ENCODE measurements at places on chromosomes 7 and 10.

- H3K27me3 ChIP-seq: no peaks in the 10 kb centered on the region
- H3K27ac ChIP-seq: no peak overlapping the region
- no peak for DNase-seq
- H3K36me3 ChIP-seq: no peaks in the 10 kb centered on the region
Observed at GRCh38 chr7:28126410-28127041, 54.1 kb downstream of the JAZF1 start.

DNA sequence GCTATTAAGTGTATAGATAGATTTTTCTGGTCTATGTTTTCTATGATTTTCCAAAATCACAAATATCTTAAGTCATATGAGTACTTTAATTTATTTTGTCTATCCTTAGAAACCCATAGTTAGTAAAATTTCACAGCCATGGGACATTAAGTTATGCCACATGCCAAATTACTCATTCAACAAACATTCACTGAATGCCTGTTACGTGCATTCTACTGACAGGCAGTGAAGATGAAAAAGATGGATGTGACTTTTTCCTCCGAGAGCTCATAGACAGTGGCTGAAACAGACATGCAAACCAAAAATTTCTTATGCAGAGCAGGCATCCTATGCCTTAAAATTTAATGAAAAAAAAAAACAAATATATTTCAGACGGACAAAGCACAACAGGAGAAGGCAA lies 84.9 kb downstream of the CHRM2 start:
- H3K27me3 ChIP-seq: no peaks in the 10 kb centered on the region
- no peaks in the 10 kb centered on the region for H3K36me3 ChIP-seq
- peaks cover 6% of the 10 kb centered on the region for H3K4me1 ChIP-seq
- no peak overlapping the region for H3K4me3 ChIP-seq
- DNase-seq: peak; percentile 80

GRCh38 chr10:110821508-110821907 lies 50.2 kb upstream of the PDCD4 start:
- DNase-seq: no peak
- H3K4me3 ChIP-seq: no peak overlapping the region
- peaks cover 2% of the 10 kb centered on the region for H3K4me1 ChIP-seq
- H3K36me3 ChIP-seq: no peaks in the 10 kb centered on the region

- no peaks in the 10 kb centered on the region for H3K36me3 ChIP-seq
- H3K27ac ChIP-seq: no peak overlapping the region
- no peaks in the 10 kb centered on the region for H3K4me1 ChIP-seq
- DNase-seq: no peak
- no peak overlapping the region for H3K4me3 ChIP-seq
Observed at GRCh38 chr7:126589068-126589684, 663.6 kb downstream of the GRM8 start.

- no peak overlapping the region for H3K4me3 ChIP-seq
- no peaks in the 10 kb centered on the region for H3K4me1 ChIP-seq
- H3K27ac ChIP-seq: no peak overlapping the region
- no peaks in the 10 kb centered on the region for H3K27me3 ChIP-seq
Observed at GRCh38 chr7:118492466-118492865, 268.0 kb downstream of the ANKRD7 start.

GRCh38 chr7:74604326-74605020 lies 53.0 kb upstream of the GTF2I start:
- H3K27ac ChIP-seq: no peak overlapping the region
- no peak overlapping the region for H3K4me3 ChIP-seq
- H3K27me3 ChIP-seq: no peaks in the 10 kb centered on the region
- H3K36me3 ChIP-seq: peaks cover 35% of the 10 kb centered on the region

DNA sequence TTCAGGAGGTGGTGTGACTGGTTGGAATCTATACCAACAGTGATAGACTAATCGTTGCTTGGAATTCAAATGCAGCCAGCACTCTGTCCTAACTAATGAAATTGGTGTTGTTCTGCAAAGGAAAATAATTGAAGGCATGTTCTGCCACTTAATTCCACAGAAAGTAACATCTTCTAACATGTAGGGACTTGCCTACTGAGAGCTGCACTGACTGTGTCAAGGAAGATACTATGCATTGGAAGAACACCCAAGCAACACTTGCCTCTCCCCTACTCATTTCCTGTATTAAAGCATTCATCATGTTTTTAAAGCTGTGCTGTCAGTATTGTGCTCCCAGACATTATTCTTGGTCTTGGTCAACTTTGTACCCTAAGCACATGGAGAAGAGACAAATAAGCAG lies 2.7 kb upstream of the CYP3A7 start:
- H3K4me3 ChIP-seq: no peak overlapping the region
- H3K27me3 ChIP-seq: no peaks in the 10 kb centered on the region
- DNase-seq: peak; percentile 11
- no peaks in the 10 kb centered on the region for H3K4me1 ChIP-seq
- H3K27ac ChIP-seq: no peak overlapping the region

- peaks cover 4% of the 10 kb centered on the region for H3K27me3 ChIP-seq
- no peak for DNase-seq
- no peaks in the 10 kb centered on the region for H3K4me1 ChIP-seq
- H3K27ac ChIP-seq: no peak overlapping the region
- H3K36me3 ChIP-seq: no peaks in the 10 kb centered on the region
Observed at GRCh38 chr7:41060796-41061195, 642.1 kb downstream of the INHBA start.

GRCh38 chr7:127119517-127119916 lies 133.2 kb downstream of the GRM8 start:
- H3K4me3 ChIP-seq: no peak overlapping the region
- no peak for DNase-seq
- no peaks in the 10 kb centered on the region for H3K36me3 ChIP-seq
- H3K27ac ChIP-seq: no peak overlapping the region
- H3K4me1 ChIP-seq: no peaks in the 10 kb centered on the region

GRCh38 chr7:15684111-15684800 lies 2.2 kb downstream of the MEOX2 start:
- H3K36me3 ChIP-seq: no peaks in the 10 kb centered on the region
- DNase-seq: no peak
- H3K27ac ChIP-seq: no peak overlapping the region
- peaks cover 30% of the 10 kb centered on the region for H3K27me3 ChIP-seq

GRCh38 chr7:121402701-121403100 lies 6.6 kb upstream of the FAM3C start:
- H3K4me3 ChIP-seq: no peak overlapping the region
- H3K4me1 ChIP-seq: no peaks in the 10 kb centered on the region
- no peaks in the 10 kb centered on the region for H3K27me3 ChIP-seq
- no peaks in the 10 kb centered on the region for H3K36me3 ChIP-seq
- no peak for DNase-seq
